Epithelial cell of prostate (primary cell): ENCODE measurements at places on chromosomes 4 and X.
A peak's percentile ranks its signal among the peaks of the same experiment; 100 is the strongest.

- no peak for DNase-seq
Measured at GRCh38 chr4:154578919-154579318, 11.6 kb downstream of the FGA start.

DNA sequence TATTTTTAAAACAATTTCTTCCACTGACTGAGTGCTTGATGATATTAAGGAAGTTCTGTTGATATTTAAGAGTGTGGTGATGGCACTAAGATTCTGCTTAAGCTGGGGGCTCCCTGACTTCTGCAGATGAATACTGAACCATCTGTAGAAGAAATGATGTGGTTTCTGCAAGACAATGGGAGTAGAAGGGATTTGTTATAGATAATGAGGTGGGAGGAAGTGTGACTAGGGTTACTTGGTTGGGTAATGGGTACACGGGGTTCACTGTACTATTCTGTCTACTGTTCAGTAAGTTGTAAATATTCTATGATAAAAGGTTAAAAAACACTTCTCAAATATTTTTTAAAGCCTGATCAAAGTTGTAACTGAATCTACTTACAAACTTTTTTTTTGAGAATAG is 60.9 kb upstream of the TXK start:
- no peak for DNase-seq

GRCh38 chr4:73583666-73584065 is 36.6 kb downstream of the RASSF6 start:
- no peak for DNase-seq

- DNase-seq, result no peak
Measured at GRCh38 chr4:38013461-38014366, 53.5 kb downstream of the PTTG2 start.

- no peak for DNase-seq
Measured at GRCh38 chr4:11326021-11326420, 102.7 kb downstream of the HS3ST1 start.

GRCh38 chrX:12080265-12080664 is 58.0 kb upstream of the FRMPD4 start:
- DNase-seq, result no peak

DNA sequence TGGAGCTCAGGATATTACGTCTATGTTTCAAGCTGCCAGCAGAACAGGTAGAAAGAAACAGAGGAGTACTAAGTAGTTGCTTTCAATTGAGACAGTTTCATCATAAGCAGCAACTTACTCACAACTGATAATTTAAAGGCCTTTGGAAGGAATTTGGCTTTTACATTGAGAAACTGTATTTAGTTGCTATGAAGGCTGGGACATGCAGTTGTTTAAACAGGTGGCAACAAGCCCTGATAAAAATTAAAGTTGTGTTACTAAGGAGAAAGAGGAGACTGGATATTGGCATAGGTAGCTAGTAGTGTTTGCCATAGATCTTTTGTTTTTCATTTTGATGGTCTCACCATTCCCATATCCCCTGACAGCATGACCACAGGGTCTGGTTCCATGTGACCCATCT is 18.4 kb downstream of the MID1IP1 start:
- no peak for DNase-seq

DNA sequence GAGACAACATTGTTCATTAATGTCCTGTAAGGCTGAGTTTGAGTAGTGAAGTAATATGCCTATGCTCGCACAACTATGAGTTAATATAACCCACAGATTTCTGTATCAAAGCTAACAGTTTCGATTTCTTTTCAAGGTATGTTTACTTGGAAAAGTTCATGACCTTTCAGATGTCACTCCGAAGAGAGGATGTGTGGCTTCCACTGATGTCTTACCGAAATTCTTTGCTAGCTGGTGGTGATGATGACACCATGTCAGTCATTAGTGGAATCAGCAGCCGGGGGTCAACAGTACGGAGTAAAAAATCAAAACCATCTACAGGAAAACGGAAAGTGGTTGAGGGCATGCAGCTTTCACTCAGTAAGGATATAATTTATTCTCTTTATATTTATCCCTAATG is 124.9 kb downstream of the STAG2 start:
- no peak for DNase-seq

- DNase-seq, result no peak
Measured at GRCh38 chr4:188254211-188254610, 115.0 kb downstream of the TRIML1 start.

- peak; percentile 52 for DNase-seq
Measured at GRCh38 chr4:118865091-118865708, 23.5 kb upstream of the SYNPO2 start.

- no peak for DNase-seq
Measured at GRCh38 chr4:20538905-20539304, 161.4 kb upstream of the PACRGL start.

- no peak for DNase-seq
Measured at GRCh38 chr4:79625361-79625760, 217.3 kb upstream of the GK2 start.

GRCh38 chr4:169957785-169958184 is 68.4 kb downstream of the MFAP3L start:
- no peak for DNase-seq

GRCh38 chr4:36785973-36786372 is 458.6 kb upstream of the NWD2 start:
- no peak for DNase-seq

GRCh38 chr4:81468678-81469077 is 3.0 kb downstream of the RASGEF1B start:
- DNase-seq, result no peak

DNA sequence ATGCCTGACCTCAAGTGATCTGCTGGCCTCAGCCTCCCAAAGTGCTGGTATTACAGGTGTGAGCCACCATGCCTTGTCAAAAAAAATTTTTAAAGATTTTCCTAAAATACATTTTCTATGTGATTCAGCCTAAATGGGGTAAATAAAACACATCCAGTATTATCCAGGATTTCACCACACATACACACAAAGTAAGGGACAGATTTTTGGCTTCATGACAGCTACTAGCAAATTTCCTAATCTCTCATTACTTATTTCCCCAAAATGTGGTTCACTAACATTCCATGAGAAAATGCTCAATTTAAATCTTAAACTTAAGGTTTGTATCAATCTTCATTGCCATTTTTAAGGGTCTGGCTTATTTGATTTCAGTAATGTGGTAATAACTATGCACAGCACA is 348.5 kb upstream of the INTU start:
- no peak for DNase-seq

GRCh38 chr4:40340030-40340429 is 4.9 kb downstream of the CHRNA9 start:
- DNase-seq, result no peak

DNA sequence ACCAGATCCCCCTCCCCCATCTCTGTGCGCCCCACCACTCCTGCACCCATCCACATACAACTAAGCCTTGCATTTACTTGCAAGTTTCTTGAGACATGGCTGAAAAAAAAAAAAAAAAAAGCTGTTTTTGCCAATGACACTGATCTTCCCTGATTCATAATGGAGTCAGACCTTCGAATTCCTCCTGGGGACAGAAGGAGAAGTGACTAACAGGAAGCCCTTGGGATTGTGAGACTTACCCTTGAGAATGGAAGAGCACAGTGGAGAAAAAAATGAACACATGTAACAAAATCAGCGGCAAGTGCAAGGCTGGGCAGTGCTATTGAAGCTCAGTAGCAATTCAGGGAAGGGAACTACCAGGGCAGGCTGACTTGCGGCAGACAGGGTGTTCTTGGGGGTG is 288.4 kb downstream of the BCOR start:
- no peak for DNase-seq

- DNase-seq, result no peak
Measured at GRCh38 chr4:168888715-168889215, 121.3 kb downstream of the CBR4 start.

DNA sequence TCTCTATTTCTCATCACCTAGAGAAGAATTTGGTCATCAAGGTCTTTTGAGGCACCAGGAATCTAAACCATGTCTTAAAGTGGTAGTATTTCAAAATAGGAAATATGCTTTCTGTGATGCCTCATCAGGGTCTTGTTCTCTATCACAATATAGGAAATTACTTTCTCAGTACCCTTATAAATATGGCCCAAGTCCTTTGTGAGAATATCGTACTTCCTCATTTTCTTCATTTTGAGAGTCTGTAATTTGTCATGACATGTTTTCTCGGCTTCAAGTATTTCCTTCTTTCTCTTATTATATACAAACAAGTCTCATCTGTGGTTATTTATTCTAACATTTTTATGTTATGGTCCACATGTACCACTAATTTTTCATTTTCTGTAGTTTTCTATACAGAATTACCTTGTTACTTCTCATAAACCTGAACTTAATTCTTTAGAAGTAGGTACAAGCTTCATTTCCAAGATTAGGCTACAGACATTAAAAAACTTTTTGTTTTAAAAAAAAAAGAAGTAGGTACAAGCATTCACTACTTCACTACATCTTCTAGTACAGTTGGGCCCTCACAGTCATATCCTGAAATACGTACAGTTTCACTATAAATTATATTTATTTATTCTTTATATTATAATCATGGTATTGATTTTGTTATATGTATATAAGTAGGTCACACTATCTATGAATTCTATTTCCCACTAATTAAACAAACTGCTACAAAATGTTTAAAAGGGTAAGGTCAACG is 54.4 kb downstream of the KLHL13 start:
- DNase-seq, result no peak

DNA sequence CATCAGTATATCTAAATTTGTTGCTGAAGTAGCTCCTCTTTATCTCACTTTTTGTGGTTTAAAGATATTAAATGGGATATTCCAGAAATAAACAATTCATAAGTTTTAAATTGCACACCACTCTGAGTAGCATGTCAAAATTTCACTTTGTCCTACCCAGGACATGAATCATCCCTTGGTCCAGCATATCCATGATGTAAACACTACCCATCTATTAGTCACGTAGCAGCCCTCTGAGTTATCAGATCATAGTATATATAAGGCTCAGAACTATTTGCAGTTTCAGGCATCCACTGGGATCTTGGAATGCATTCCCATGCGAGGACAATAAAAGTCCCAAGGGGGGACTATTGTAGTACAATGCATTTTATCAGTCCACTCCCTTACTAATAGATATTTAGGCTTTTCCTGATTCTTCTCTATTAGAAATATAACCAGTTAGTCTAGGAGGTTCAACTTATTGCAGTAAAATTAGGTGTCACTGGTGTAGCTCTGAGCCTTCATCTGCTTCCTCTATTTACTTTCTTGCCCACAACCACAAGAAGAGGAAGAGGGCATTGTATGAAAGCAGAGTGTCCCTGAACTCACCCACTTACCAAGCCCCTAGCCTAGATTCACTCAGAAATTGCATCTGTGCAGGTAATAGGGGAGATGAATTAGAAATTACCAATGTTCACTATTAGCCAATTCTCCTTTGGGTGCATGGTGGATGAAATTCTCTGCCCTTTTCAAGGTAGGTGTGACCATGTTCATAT is 409.8 kb upstream of the GALNT7 start:
- DNase-seq, result peak; percentile 24
